ENCODE measurements at places on chromosomes 7 and 10.

- DNase-seq = no peak
These were observed 572.4 kb downstream of the ATRNL1 start for GRCh38 chr10:115665549-115665948.

DNA sequence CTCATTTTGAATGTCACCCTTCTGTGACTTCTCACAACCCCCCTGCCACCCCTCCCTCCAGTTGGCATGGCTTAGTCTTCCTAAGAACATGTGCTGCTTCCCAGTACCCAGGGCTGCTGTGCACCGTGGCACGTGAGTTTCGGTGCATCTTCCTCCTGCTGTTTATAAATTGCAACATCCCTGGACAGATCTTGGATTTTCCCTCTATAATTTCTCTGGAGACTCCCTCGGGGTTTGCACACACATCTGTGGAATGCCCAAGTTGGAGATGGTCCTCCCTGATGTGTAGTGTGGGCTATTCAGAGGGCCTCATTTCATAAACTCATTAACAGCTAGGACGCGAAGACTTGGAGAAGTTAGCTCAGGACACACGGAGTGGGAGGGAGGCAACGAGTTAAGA is 52.9 kb downstream of the IKZF1 start:
- DNase-seq = no peak

DNA sequence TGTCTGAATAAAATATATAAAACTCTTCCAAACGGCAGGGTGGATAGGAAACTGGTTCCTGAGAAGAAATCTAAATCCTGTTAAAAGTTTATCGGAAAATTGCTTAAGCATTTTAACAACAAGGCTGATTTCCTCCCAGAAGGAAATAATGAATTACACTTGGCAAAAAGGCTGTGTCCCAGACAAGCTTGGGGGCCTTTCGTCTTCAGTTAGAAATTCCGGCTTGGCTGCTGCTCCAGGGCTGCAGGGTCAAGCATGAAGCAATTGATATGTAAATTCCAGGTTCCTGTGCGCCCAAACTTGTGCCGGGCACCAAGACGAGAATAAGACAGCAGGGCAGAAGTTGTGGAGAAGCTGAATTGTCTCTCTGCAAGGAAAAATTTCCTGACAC is 38.0 kb upstream of the LBX1 start:
- DNase-seq = no peak

GRCh38 chr10:78249690-78250089 is 216.0 kb downstream of the RPS24 start:
- no peak for DNase-seq

GRCh38 chr10:59870152-59870551 is 36.2 kb downstream of the CCDC6 start:
- no peak for DNase-seq

GRCh38 chr10:110475722-110476515 is 21.8 kb upstream of the DUSP5 start:
- no peak for DNase-seq
